Myometrial cell (primary cell): ENCODE measurements at places on chromosomes 11 and 22. TPM values are rescaled to one million over a fixed set of nuclear protein-coding genes. Genes with fewer than 3 reads are reported as not detected.

Gene MS4A3
- not detected in 2 replicates for total RNA-seq

Gene SERPINH1
- total RNA-seq = 1,366 and 1,534 TPM in 2 replicates

Gene IFITM10
- not detected in 2 replicates for total RNA-seq

Gene OVOL1
- total RNA-seq = not detected in 2 replicates

Gene INPP5J
- 0.18 and 0.86 TPM in 2 replicates for total RNA-seq

Gene MS4A15
- not detected in 2 replicates for total RNA-seq

Gene NEFH
- 0.58 and 0.89 TPM in 2 replicates for total RNA-seq

Gene C11orf16
- total RNA-seq = not detected in 2 replicates

Gene GLYAT
- not detected in 2 replicates for total RNA-seq

Gene UBQLNL
- total RNA-seq = not detected in 2 replicates

Gene THRSP
- not detected in 2 replicates for total RNA-seq

Gene UNC93B1
- total RNA-seq = 17.3 and 17.7 TPM in 2 replicates

Gene CNIH2
- total RNA-seq = 0.29 TPM in 1 of 2 replicates, not detected in the other

Gene BCO2
- total RNA-seq = 3.7 and 7.1 TPM in 2 replicates

Gene FREY1
- 0.18 TPM in 1 of 2 replicates, not detected in the other for total RNA-seq

Gene LIF
- 4.4 and 11.0 TPM in 2 replicates for total RNA-seq

Gene TMA7B
- total RNA-seq = not detected in 2 replicates

Gene SCGB2A2
- not detected in 2 replicates for total RNA-seq

Gene PRR33
- not detected in 2 replicates for total RNA-seq

Gene LRP4
- 0.53 and 1.4 TPM in 2 replicates for total RNA-seq

Gene LRRC55
- total RNA-seq = not detected in 2 replicates

Gene LINC01488
- not detected in 2 replicates for total RNA-seq

Gene CALCA
- not detected in 2 replicates for total RNA-seq

Gene ACTN3
- total RNA-seq = under 0.01 and 0.18 TPM in 2 replicates

Gene ISX
- total RNA-seq = not detected in 2 replicates

Gene NLRP14
- total RNA-seq = under 0.01 TPM in 1 of 2 replicates, not detected in the other

Gene CFAP300
- total RNA-seq = 12.1 and 12.4 TPM in 2 replicates

Gene APOL3
- 5.5 and 12.8 TPM in 2 replicates for total RNA-seq

Gene CDC45
- total RNA-seq = 22.2 and 33.2 TPM in 2 replicates

Gene APOA1
- total RNA-seq = 0.35 TPM in 1 of 2 replicates, not detected in the other

Gene MYRF
- 2.6 and 2.8 TPM in 2 replicates for total RNA-seq

Gene CDHR5
- total RNA-seq = not detected in 2 replicates

Gene SH3BP1
- 41.8 and 49.6 TPM in 2 replicates for total RNA-seq

Gene GNAZ
- 0.58 and 0.71 TPM in 2 replicates for total RNA-seq

Gene SPI1
- total RNA-seq = not detected in 2 replicates

Gene NXPE4
- not detected in 2 replicates for total RNA-seq

Gene APOA4
- not detected in 2 replicates for total RNA-seq

Gene DDX25
- not detected in 2 replicates for total RNA-seq

Gene CCDC87
- under 0.01 and 0.35 TPM in 2 replicates for total RNA-seq

Gene PRRG4
- total RNA-seq = under 0.01 and 0.18 TPM in 2 replicates

Gene COX8A
- total RNA-seq = 673 and 820 TPM in 2 replicates

Gene MMP27
- not detected in 2 replicates for total RNA-seq

Gene SLC29A2
- total RNA-seq = 0.71 and 1.2 TPM in 2 replicates

Gene OR8B8
- not detected in 2 replicates for total RNA-seq

Gene RIBC2
- total RNA-seq = 0.71 and 1.2 TPM in 2 replicates

Gene GGTLC2
- not detected in 2 replicates for total RNA-seq

Gene GGTLC3
- not detected in 2 replicates for total RNA-seq

Gene HEPN1
- total RNA-seq = not detected in 2 replicates

Gene CCDC116
- total RNA-seq = not detected in 2 replicates

Gene RRM1
- 116 and 138 TPM in 2 replicates for total RNA-seq

Gene CDCA5
- total RNA-seq = 13.5 and 16.4 TPM in 2 replicates

Gene TCN1
- total RNA-seq = not detected in 2 replicates

Gene PATE2
- not detected in 2 replicates for total RNA-seq

Gene RAB1B
- 165 and 169 TPM in 2 replicates for total RNA-seq

Gene MMP10
- total RNA-seq = 0.29 TPM in 1 of 2 replicates, not detected in the other

Gene MAPK8IP2
- total RNA-seq = under 0.01 TPM in 2 replicates

Gene C11orf97
- total RNA-seq = not detected in 2 replicates

Gene OR5A1
- not detected in 2 replicates for total RNA-seq

Gene SHISA8
- not detected in 2 replicates for total RNA-seq
